ENCODE measurements at places on chromosomes 5 and 9.

DNA sequence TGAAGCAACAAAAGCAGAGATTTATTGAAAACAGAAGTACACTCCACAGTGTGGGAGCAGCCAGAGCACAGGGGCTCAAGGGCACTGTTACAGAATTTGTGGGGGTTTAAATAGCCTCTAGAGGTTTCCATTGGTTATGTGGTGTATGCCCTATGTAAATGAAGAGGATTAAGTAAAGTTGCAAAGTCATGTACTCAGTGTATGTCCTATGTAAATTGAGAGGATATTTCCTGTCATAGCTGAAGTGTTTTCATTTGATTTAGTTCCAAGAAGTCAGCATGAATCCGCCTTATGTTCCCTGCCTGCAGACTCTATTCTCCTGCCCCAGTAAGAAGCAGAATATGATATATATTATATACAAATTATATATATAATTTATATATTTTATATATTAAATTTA, 966.0 kb upstream of the COX7C start:
- no peak for DNase-seq

DNA sequence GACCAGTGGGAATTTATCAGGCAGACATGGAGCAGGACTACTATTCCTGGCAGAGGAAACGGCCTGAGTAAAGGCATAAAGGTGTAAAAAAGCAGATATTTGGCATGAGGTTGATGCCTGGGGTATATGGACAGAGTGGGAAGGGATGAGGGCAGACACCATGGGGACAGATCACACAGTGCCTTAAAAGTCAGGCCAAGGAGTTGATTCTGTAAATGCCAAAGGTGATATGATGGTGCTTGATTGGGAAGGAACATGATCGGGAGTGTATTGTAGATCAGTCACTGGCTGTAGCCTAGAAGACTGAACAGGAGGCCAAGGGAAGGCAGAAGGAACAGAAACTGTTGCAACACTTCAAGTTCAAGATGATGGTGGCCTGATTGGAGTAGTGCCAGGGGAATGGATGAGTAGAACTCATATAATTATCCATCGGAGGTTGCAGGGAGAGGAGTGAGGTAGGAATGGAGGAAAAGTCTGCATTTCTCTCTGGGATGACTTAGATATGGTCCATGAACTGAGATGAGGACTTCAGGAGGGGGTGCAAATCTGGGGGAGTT, 594.3 kb upstream of the KLF4 start:
- no peak for DNase-seq

DNA sequence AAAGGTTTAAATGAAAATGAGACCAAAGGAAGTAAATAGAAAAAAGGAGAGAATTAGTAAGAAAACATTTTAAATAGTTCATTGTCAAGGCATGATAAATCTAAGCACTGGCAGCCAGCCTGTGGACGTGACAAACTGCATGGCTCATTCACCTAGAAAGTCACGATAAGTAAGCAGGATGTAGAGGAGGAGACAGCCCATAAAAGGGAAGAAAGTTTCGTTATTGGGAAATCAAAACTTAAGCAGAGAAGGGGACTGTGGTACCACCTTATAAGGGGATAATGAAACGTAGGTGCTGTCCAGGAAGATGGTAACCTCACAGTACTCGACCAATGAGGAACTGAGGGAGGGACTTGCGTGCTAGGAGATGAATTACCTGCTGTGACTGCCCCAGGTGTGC, 494.5 kb upstream of the GRAMD2B start:
- no peak for DNase-seq

GRCh38 chr5:25481463-25481862, 836.7 kb upstream of the CDH10 start:
- no peak for DNase-seq

DNA sequence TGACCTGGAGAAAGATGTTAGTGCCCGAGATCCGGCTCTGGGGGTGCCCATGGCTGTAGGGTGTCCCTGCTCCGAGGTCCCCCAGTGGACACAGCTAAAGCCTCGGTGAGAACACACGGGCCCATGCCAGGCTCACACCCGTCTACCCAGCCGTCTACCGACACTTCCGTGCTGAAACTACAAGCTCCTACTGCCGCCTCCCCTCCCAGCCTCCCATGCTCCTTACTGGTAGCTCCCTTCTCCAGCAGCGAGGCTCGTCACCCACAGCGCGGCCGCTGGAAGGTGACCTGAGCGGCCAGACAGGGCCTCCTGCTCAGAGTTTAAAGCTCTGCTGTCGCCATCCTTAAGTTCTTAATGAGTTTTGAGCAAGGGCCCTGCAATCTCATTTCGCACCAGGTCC, 33.2 kb upstream of the CLPTM1L start:
- no peak for DNase-seq

DNA sequence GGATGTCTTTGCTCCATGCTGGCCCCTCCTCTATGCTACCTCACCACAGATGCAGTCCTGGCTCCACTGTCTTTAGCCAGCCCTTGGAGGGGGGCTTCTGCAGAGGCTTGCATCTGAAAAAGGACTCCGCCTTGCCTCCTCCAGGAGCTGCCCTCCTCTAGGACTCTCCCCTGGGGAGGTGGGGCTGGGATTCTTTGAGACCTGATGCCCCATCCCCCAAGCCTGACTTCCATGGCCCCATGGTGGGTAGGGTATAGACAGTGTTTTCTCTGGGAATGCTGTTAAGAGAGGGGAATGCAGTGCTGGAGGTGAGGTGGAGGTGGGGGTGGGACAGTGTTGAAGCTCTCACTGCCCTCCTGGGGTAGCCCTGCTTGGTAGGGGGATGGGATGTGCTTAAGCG, 14.3 kb downstream of the JADE2 start:
- DNase-seq: no peak

GRCh38 chr9:8337834-8338766, 538.5 kb upstream of the DMAC1 start:
- DNase-seq: no peak

DNA sequence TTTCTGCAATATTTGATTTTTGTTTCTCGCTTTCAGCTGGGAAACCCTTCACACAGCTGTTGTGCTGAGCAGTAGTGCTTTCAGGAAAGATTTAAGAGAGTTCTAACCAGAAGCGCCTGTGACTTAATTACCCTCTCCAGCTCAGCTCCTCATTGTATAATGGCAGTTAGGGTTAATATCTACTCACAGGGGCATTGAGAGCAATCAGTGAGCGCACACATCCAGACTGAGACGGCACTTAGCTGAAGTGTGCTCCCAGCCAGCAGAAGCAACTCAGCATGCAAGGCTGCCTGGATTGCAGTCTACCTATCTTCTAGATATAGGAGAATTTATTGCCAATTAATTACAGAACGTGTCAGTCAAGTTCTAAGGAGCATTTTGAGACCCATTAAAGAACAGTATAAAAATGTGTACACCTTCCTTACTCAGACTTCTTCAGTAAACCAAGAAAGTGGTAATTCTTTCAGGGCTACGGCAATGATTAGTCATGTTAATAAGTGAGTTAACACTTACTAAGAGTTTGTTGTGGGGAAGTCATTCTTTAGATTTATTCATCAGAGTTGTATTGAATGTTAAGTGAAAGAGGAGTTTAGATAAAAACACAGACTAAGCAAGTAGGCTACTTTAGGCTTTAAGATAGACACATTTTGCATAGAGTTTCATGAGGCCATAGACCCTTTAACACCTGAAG, 111.7 kb upstream of the PCAT7 start:
- DNase-seq: no peak

DNA sequence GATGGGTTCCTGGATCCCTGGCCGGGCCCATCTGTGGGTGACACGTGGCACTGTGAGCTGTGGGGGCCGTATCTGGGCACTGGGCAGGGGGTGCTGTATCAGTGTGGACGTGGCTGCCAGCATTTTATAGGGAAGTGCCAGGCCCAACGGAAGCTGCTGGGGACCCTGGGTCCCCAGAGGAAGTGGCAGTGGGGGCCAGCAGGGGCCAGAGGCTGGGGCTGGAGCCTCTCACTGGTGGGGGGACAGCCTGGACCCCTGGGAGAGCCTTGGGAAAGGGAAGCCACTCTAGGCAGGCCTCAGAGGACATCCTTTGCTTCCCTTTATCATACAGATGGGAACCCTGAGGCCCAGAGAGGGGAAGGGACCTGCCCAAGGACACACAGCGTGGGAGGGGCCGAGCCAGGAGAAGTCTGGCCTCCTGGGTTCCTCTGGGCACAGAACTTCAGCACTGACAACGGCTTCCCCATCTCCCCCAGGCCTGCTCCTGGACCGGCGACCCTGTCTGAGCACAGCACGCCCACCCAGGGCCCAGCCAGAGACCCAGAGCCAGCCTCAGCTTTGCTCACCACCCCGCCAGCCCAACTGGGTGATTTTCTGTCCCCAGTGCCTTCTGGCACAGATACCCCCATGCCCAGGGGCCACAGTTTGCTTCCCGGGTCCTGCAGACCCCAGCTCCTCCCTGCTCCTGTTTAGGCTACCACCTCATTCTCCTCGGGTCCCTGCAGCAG, 15.5 kb upstream of the LAMC3 start:
- no peak for DNase-seq

GRCh38 chr9:113651896-113652295, 188.4 kb downstream of the RGS3 start:
- no peak for DNase-seq

GRCh38 chr5:151130922-151131891, 26.4 kb downstream of the ANXA6 start:
- no peak for DNase-seq

DNA sequence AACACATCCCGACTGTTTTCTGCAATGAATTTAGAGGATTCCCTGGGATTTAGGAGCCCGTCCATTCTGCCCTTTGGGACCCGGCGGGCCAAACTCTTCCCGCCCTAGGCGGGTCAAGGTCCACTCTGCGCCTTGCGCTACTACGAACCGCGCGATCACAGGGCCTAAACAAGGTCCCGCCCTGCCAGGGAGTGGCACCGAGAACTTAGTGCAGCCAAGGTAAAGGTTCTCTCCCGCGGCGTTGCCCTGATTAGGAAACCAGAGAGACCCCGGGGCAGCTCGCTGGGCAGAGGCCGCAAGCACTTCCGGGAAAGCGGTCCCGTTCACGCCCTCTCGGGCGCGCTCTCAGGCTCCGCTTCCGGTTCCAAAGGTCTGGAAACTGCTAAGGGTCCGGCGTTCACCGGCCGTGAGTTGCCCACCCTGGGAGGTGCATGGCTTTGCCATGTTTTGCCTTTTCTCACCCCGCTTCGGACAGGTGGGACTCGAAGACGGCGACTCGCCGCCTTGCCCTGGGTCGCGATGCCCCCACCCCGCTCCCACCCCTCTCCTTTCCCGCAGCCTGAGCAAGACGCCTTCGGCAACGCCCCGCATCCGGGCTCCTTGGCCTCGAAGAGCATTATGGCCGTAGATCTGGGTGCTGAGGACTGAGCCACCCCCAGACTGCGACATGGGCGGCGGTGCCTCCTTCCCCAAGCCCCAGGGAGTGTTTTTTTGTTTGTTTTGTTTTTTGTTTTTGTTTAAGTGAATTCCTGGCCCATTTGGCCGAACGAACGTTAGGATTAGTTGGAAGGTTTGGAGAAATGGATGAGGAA, 23.4 kb downstream of the HNRNPK start:
- no peak for DNase-seq

- no peak for DNase-seq
Measured at GRCh38 chr9:15403155-15403554, 19.5 kb upstream of the SNAPC3 start.

GRCh38 chr9:6973762-6974161, 216.0 kb downstream of the KDM4C start:
- no peak for DNase-seq

GRCh38 chr9:4235871-4236804, 63.7 kb downstream of the GLIS3 start:
- no peak for DNase-seq

GRCh38 chr9:75500479-75500878, 390.0 kb upstream of the PCSK5 start:
- DNase-seq: no peak

- no peak for DNase-seq
Measured at GRCh38 chr9:97515662-97516061, 14.2 kb downstream of the TMOD1 start.

DNA sequence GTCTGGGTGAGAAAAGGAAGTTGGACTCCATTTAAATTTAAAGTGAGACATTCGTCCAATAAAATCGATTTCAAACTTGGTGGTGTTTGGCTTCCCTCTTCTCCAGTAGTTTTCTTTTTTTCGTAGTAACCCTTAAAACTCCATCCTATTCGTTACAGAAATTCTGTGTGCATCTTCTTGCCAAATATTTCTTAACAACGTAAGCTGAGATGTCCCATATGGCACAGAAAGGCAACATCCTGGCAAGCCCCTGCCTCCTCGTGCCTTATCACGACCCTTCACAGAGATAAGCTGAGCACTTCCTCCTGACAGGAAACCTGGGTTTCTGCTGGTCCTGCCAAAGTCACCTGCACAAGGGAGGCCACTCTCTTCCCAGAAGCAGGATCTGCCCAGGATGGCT, 11.8 kb upstream of the ADAMTS2 start:
- DNase-seq: no peak

Data from stimulated activated CD8-positive, alpha-beta memory T cell treated with anti-CD3 and anti-CD28 coated beads, Interleukin-4, amount 100 ng/mL, for 1 hour (primary cell).